NCI-H1105 treated with DMSO at 0.1 percent for 48 hours (cell line): ENCODE measurements at places on chromosomes 6 and 20.
A peak's percentile ranks its signal among the peaks of the same experiment; 100 is the strongest.

- DNase-seq = no peak
Observed at GRCh38 chr6:45686841-45687569, 309.3 kb upstream of the SUPT3H start.

GRCh38 chr6:12328701-12329100 is 38.5 kb downstream of the EDN1 start:
- peak; percentile 52 for DNase-seq

GRCh38 chr6:34657307-34657978 is 39.1 kb downstream of the ILRUN start:
- peak; percentile 76 for DNase-seq

DNA sequence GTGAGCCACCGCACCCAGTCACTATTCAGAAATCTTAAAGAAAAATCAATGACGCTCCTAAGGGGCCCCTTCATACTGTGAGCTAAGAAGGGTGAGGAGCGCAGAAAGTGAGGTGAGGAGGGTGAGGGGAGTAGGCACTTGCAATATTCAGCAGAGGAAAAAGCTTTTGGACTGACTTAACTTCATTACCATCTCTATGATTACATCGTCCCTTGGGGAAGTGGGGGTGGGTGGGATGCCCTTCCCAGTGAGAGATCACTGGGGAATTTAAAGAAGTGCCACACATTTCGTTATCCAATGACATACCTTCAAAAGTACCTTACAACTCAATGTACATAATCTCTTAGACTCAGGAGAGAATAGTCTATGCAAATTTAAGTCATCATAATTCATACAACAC is 46.5 kb downstream of the SMLR1 start:
- DNase-seq = no peak

GRCh38 chr6:130885392-130886192 is 58.4 kb downstream of the SMLR1 start:
- peak; percentile 71 for DNase-seq

- no peak for DNase-seq
Observed at GRCh38 chr20:1302685-1303541, 26.0 kb downstream of the SDCBP2 start.

DNA sequence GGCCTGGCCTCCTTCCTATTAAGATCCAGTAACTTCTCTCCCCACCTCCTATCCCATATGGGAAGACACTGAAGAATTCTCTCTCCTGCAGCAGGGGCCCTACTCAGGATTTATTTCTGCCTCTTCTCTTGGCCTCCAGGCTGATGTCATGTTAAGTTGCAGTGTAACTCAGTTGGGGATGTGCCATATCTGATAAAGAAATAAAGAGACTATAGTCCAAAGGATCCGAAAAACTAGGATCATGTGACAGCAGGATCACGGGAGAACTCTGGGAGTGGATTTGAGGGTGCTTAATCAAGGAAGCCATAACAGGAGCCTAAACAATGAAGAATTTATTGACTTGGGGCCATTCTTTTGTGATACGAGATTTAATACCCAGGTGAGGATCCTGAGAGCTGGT is 38.5 kb upstream of the TGM6 start:
- DNase-seq = no peak

DNA sequence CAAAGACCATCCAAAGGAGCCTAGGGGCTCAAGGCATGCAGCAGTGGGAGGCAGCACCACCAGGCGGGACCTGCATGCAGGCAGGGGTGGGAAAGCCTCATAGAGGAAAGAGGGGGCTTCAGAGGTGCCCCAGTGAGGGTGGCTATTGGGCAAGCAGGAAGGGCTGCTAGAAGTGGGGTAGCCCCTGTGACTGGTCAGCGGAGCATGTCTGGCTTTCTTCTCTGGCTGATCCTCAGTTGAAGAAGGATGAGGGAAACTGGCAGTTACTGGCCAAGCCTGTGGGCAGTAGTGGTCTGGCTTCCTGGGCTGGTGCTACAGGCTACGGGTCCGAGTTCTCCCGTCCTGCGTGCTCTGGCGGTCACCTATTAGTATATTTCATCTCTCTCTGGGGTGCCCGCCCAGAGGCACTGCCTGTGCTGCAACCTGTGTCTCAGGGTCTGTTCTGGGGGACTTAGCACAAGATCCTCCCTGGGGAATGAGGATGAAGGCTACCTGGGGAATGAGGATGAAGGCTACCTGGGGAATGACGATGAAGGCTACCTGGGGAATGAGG is 35.9 kb upstream of the CST7 start:
- no peak for DNase-seq

DNA sequence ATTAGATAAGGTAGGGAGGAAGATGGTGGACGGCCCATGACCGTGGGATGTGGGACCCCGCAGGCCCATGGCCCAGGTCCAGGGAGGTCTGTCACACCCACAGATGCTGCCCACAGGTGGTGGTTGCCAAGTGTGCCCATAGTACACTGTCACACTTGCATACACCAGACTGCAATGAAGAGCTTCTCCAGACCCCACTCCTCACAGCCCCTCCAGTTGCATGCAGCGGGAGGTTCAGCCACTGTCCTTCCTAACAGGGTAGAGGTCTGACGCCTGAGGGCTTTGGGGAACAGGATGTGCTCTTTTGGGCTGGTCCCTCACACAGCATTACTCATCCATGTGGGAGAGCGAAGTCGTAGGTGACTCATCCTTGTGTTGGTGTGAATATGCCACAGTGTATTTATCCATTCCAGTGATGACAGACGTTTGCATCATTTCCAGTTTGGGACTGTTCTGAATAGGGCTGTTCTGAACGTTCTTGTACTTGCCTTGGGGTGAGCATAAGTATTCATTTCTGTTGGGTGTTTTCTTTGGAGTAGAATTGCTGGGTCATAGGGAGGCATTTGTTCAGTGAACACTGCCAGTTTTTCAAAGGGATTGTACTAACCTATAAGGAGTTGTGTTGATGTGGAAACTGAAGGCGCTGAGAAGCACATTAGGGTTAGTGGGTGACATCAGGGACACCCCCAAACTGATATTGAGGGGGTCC is 10.1 kb upstream of the PYGB start:
- DNase-seq = no peak

DNA sequence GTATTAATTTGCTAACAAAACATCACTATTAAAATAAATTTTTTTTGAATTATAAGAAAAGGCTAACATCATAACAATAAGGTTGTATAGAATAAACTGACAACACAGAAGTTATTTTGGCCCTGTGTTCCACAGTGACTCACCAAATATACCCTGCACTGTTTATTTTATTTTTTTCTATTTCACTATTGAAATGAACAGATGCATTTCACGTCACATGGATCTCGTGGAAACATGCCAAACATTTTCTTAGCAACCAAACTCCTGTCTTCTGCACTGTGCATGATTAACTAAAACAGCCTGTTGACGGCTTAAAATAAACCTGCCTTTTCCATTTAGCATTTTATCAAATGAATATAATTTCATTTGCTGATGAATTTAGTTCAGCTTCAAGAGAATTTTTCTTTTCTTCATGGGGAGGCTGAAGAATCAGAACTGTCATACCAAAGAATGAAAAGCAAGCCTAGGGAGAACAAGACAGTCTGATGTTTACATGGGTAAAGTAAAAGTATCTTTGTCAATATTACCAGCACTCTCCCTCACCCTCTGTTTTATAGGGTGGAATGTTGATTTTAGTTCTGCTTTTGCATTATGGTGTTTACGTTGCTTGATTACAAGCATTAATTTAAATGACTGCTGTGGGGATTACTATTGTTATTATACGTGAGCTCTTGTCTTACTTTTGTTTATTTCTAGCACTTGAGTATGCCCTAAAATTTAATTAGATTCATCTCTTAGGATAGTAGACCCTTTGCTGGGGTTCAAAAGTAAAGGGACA is 115.3 kb downstream of the LCA5 start:
- peak; percentile 93 for DNase-seq

DNA sequence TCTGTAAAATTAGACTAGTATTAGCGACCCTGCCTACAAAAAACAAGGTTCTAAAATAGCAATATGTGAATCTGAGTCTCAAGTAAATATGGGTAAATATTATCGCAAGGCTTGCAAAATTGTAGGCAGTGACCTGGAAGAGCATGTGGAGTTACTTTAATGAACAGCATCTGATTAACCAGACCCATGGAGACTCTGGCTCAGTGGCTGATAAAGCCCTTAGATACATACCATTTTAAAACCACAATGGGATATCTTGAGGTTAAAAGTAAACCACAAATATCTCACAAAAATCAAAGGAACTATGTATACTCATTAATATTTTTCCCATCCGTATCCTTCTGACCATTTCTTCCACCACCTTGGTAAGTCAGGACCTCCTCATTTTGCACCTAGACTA is 187.0 kb downstream of the MTFR2 start:
- no peak for DNase-seq

GRCh38 chr20:3557237-3557785 is 86.5 kb downstream of the ATRN start:
- no peak for DNase-seq

- DNase-seq = no peak
Observed at GRCh38 chr6:72936766-72937559, 288.3 kb downstream of the KHDC1L start.

DNA sequence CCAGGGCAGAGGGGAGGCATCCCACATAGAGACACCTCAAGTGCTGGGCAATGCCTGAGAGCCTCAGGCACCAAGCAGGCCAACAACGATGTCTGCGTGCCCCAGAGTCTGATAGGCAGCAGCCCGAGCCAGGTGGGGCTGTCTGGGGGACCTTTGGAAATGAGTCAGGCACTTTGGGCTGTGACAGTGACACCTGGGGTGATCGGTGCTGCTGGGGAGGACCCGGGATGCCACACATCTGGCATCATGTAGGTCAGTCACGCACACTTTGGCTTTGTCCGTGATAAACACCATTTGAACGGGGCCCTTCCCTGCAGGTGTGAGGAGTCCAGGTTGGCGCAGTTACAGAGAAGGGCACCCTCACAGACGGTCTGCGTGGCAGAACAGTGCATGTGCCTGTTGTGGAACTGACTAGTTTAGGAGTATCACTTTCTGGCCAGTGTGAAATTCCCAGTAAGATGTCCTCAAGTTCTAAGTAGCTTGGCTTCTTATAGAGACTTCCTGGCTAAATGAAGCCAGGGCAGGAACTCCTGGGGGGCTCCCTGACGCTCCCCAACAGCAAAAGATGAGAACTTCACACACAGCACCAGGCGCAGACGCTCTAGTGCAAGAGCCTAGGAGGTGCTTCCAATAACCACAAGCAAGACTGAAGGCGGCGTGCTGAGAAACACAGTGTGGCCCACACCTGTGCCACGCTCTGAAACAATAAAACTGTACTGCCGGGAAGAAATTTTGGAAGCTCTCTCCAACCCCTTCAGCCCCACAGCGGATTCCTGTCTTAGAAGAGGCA is 134.7 kb downstream of the WDR27 start:
- DNase-seq = no peak

GRCh38 chr20:37337208-37337991 is 8.5 kb upstream of the SRC start:
- DNase-seq = no peak

DNA sequence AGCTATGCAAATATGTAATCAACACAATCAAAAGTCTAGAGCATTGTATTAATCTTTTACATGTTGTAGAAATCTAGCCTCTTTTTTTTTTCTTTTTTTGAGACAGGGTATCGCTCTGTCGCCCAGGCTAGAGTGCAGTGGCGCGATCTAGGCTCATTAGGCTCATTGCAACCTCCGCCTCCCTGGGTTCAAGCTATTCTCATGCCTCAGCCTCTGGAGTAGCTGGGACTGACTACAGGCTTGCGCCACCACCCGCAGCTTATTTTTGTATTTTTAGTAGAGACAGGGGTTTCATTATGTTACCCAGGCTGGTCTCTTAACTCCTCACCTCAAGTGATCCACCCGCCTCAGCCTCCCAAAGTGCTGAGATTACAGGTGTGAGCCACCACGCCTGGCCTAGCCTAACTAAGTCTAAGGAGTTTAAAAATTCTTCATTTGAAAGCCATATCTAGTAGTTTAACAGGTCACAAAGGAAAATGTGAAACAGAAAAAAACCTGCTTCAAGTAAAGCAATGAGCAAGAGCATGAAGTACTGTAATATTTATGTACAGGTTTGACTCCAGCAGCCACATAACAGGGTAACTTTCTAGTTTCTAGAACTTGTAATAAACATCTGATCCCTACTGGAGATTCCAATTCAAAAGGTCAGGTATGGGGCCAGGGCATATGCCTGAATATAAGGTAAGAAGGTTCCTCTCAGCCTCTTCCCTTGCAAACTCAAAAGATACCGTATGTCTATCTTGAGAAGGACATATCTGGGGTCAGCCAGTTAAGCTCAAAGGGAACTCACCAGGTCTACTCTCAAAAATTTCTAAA is 4.4 kb downstream of the CPNE1 start:
- no peak for DNase-seq

GRCh38 chr6:118476551-118476950 is 71.5 kb upstream of the PLN start:
- no peak for DNase-seq

DNA sequence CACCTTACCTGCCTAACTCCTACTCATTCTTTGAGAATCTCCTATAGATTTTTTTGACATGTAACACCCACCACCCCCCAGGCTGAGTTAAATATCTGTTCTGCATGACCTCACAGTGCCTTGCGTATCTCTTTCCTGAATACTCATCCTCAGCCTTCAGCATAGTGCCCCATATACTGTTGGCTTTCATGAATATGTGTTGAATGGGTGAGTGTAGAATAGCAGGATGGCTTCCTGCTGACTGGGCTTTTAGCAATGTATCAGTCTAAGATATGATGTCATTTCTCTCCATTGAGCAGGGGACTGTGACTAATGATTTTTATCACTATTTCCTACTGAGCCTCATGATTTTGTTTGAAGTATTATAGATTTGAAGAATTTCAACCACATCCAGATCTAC is 361.6 kb upstream of the MARCKS start:
- no peak for DNase-seq

DNA sequence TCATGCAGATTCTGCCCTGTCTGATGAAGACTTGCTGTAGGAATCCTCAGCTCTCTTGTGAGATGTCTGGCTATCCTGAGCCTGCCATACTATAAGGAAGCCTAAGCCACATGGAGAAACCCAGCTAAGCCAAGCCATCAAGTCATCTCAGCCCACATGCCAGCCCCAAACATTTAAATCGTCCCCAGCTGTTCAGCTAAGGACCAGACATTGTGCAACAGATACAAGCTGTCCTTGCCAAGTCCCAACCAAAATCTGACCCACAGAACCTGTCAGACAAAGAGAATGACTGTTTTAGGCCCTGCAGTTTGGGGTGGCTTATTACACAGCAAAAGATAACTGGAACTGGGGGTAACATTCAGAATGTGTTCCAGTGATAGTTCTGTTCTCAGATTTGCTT is 36.8 kb upstream of the FOXC1 start:
- no peak for DNase-seq

DNA sequence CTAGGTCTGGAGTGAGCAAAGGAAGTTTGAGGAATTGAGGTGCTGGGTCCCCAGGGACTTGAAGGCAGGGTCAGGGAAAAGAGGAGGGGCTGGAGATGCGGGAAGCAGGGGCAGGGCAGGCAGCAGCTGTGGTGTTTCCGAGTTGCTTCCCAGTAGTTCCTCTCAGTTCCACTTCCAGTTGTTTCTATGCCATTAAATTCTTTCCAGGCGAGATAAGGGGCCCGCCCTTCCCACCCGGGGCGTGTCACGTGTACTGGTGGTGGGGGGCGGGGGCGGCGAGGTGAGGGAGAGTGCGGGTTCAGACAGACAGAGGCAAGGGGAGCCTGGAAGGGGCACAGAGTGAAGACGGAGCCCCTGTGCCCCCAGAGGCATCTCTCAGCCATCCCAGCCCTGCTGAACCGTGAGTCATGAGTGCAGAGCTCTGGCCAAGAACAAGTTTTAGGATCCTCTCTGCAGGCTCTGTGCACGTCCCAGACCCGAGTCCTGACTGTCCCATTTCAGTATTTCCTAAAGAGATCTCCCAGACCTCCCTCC is 977 bp downstream of the TNXB start:
- DNase-seq = no peak

GRCh38 chr6:75493400-75494064 is at the start of gene FILIP1:
FILIP1 (minus strand) TSS chr6:75493800; CDS start chr6:75414972, 78,828 bp downstream.
- DNase-seq = peak; percentile 19

- no peak for DNase-seq
Observed at GRCh38 chr6:93919365-93919764, 500.0 kb upstream of the EPHA7 start.
